ENCODE measurements at places on chromosomes 5 and 9.

DNA sequence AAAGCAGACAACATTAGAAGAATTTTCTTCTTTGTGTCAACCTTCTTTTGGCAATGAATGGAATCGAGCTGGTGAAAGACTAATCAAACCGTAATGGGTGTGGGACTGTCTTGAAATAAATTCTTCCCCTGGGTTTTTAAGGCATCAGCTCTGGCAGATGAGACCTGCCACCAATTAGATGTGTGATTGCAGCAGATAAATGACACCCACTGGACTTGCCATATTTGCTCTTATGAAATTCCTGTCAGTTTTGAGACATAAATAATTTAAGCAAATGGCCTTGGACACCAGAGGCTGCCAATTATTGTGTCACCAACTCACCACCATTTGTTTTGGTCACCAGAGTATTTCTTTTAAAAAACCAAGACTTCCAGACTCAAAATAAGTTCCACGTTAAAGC, 135.9 kb upstream of the RGMB start:
- peak; percentile 50 for DNase-seq

- DNase-seq = no peak
These were observed 17.0 kb downstream of the MSX2 start for GRCh38 chr5:174741352-174741751.

DNA sequence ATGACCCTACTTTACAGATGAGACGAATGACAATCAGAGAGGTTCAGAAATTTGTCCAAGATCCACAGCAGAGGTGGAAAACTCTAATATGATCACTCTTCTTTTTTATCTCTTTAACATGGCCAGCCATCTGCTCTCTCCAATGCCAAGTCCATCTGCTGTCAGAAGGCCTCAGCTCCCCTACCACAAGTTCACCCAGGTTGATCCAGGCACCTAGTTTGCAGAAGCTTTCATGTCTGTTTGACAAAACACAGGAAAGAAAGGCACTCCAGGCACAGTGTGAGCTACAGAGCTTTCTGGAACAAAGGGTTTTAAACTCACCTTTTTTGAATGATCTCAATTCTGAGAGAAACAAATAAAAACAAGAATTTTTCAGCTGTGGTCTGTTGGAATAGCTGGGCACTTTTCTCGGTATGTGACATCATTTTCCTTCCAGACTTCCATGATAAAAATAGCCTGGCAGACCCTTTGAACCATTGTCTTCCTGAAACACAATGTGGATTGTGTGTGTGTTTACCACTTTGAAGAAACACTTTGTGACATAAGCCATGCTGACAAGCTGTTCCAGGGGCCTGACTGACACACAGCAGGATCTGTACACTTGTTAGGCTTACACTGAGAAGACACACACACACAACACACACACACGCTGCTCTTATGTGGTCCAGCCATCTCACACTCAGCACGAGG, 214.3 kb downstream of the AGTPBP1 start:
- no peak for DNase-seq

- DNase-seq = no peak
These were observed 230.7 kb upstream of the SGCD start for GRCh38 chr5:156096259-156096658.

GRCh38 chr9:71506821-71507220, 261.5 kb downstream of the CEMIP2 start:
- DNase-seq = no peak

DNA sequence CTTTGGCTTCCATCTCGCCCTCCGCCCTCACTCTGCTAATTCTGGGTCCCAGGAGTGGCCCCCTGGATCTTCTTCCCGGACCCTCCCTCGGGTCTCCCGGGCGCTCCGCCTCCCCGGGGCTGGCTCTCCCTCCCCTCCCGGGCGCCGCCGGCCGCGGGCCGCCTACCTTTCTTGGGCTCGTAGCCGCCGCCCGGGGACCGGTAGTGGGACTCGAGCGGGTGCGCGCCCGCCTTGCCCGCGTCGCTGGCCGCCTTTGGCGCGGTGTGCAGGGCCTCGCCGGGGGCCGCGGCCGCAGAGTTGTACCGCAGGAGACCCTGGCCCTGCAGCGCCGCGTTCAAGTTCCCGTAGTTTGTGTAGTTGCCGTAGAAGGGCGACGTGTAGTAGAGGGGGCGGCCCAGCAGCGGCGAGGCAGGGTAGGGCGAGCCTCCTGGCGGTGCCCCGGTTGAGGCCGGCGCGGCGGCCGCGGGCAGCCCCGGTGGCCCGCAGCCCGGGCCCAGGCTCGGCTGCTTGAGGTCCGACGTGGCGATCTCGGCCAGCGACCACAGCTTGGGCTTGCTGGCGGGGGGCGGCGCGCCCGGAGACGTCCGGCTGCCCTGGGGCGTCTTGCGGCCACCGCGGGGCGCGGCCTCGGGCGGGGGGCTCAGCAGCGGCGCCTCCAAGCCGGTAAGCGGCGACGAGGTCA, 3.2 kb downstream of the IRX2 start:
- no peak for DNase-seq

DNA sequence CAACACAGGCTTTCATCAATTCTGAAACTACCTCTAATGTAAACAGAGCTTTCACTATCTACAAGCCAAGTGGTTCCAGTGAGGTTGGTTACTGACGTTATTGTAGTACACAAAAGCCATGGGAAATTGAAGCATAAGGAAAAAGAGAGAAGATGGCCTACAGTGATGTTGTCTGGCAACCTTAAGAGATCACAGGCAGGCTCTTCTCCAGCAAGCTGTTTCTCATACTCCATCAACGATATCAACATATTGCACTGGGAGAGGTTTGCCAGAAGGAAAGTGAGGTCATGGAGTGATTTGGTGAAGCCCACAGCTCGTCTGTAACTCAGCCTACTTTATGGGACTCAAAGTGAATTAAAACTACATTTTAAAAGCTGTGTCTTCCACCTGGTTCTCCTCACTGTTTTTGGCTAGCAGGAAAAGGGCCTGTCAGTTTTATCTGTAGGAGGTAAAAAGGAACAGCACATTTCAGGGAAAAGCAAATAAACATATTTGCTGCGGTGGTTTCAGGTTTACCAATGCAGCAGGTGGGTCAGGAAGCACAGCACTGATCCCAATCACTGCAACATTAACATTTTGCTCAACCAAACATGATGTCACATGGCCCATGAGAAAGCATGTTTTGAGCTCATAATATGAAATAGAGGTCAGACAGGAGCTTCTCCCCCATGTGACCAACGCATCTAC, 72.9 kb downstream of the ARSB start:
- no peak for DNase-seq

- no peak for DNase-seq
These were observed 181.9 kb upstream of the SEMA6A start for GRCh38 chr5:116756531-116756930.

- no peak for DNase-seq
These were observed 416.9 kb downstream of the PSAT1 start for GRCh38 chr9:78713614-78714405.

DNA sequence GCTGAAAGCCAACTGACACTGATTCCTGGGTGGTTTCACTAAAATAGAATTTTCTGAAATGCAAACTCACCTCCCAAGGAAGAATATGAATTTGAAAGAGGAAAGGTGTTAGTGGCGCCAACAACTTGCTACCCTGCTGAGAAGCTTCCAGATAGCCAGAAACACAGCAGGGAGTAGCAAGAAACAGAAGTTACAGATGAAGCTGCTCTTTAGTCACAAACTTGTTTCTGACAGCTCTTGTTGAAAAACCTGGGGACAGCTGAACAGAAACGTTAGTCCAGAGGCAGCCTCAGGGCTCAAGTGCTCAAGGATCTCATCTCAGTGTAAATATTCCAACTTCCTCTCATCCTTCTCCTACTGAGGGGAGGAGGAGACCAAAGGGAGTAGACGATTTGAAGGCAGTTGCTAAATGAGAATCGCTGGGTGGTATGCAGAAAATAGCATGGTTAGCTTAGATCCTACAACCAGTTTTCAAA, 184.1 kb downstream of the PDE4D start:
- no peak for DNase-seq

- no peak for DNase-seq
These were observed 240.6 kb upstream of the ADAMTSL1 start for GRCh38 chr9:18233311-18233710.

DNA sequence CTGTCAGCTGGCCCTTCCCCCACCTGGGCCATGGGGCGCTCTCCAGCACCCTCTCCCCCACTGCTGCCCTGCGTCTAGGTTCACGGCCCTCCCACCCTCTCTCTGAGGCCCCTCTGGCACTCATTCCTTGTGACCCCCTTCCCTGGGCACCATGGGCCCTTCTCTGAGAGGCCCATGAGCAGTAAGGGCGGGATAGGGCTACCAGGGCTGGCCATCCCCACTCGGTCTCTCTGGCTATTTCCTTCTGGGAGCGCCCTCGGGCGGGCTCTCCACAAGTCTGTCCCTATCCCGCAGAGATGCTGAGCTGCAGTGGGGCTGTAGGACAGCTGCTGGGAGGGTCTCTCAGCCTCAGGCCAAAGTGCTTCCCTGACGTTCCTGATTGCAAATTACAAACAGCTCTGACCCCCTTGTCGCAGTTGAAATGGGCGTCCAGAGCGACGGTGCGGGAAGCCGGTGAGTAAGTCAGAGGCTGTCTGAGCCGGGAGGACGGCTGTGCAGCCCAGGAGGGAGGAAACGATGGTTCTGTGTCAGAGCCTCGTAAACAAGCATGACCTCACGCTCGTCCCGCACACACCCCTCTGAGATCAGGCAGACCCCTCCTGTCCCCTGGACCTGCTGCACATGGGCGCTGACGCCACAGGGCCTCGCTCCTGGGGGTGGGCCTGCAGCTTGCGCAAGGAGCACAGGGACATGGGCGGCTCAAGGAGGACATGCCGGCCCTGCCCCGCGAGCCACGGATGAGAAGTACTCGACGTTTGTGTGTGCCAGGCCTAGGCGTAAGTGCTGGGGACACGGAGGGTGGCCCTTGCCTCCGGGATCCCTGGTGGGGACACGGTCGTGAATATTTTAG, 36.3 kb upstream of the GFPT2 start:
- DNase-seq = no peak

- no peak for DNase-seq
These were observed 574.9 kb upstream of the DMAC1 start for GRCh38 chr9:8374471-8374870.

GRCh38 chr5:41127967-41128690, 57.0 kb upstream of the MROH2B start:
- DNase-seq = peak; percentile 15

- no peak for DNase-seq
These were observed 149.7 kb downstream of the ENC1 start for GRCh38 chr5:74490814-74491213.

- no peak for DNase-seq
These were observed 17.2 kb upstream of the GDA start for GRCh38 chr9:72132052-72132451.

DNA sequence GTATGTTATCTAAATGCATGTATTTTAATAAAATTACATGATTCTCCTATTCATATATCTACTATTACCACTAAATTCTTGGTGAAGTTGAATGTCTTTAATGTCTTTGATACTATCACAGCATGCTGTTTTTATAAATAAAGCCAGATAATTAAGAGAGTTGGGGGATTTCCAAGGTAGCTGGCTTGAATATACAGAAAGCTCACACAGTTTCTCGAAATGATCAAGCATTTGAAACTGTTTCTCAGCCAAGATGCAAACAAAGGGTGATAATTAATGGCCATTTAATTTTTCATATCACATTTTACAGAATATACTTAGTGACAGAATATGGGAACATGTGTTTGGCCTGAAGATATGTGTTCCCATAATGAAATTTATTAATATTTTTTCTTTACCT, 145.6 kb upstream of the CDH12 start:
- DNase-seq = no peak

- DNase-seq = no peak
These were observed 244.4 kb upstream of the RAI14 start for GRCh38 chr5:34411470-34412346.

GRCh38 chr9:30522486-30522885, 1862.0 kb upstream of the ACO1 start:
- no peak for DNase-seq

DNA sequence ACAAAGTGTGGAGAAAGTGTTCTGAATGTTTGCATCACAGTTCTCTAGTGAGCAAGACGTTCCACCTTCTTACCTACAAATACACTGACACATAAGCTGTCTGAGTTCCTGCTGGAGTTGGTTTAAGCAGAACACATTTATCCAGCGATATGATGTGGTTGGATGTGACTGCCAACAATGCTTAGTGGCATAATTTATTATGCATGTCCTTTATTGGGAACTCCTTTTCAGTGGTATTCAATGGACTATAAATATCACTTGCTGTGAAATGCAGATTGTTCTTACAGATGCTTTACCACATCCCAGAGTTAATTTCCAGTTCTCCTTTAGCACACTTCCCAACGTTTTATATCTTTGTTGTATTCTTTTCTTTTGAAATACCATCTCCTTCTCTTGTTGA, 222.2 kb downstream of the LURAP1L start:
- DNase-seq = no peak

DNA sequence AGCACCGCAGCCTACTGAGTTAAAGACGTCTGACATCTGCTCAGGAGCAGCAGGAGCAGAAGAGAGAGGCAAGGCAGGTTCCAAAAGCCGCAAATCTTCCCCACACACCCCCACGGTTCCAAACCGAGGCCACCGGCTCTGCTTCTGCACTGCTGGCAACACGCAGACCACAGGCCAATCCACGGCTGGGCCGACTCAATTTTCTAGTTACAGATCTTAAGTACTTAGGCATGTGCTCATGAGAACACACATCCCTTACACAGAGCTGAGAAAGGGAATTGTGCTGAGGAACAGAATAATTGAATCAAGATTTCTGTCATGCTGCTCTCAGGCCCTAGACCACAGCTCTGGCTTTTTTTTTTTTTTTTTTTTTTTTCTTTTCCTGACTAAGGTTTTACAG, 32.6 kb downstream of the PAX5 start:
- no peak for DNase-seq

- no peak for DNase-seq
These were observed 134.6 kb upstream of the ASTN2 start for GRCh38 chr9:117549444-117549843.

DNA sequence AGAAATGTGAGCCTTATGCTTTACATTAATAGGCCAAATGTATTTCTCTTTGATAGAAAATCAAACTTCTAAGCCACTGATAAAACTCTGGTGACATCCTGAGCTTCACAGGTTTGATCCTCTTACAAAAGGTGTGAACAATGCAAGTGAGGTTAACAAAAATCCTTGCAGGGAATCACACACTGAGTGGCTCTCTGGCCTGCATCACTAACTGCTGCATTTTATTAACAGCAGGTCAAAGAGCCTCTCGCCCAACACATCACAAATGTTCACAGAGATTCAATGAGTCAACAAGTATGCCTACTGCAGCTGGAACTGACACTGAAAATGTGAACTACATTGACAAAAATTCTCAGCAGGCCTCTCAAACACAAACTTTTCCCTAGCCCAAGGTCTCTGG, 122.3 kb downstream of the SEMA5A start:
- no peak for DNase-seq

DNA sequence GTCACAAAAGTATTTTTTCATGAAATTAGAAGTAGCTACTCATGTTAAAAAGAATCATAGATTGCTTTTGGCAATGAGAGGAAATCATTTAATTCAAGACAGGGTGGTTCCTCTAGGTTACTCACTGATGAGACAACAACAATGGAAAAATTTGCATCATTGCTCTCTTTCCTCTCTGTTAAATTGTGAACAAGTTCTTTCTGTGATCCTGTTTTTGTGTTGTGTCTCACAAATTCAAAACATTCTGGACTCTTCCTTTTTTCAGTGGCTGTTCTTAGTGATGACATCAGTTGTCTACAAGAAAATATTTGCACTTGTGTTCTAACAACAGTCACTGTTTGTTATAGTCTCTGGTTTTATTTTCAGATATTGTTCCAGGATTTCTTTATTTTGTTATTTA, 95.3 kb downstream of the XRCC4 start:
- DNase-seq = no peak
